CD4-positive, alpha-beta T cell treated with Interleukin-15 for 4 hours (primary cell): ENCODE measurements at places on chromosomes 7 and 10.

- no peak for DNase-seq
Observed at GRCh38 chr7:20220921-20221547, 3.9 kb upstream of the MACC1 start.

GRCh38 chr10:131453721-131454634 lies 142.5 kb upstream of the TCERG1L start:
- DNase-seq, result peak; percentile 30

GRCh38 chr10:87623191-87623590 lies 36.5 kb upstream of the PAPSS2 start:
- no peak for DNase-seq

DNA sequence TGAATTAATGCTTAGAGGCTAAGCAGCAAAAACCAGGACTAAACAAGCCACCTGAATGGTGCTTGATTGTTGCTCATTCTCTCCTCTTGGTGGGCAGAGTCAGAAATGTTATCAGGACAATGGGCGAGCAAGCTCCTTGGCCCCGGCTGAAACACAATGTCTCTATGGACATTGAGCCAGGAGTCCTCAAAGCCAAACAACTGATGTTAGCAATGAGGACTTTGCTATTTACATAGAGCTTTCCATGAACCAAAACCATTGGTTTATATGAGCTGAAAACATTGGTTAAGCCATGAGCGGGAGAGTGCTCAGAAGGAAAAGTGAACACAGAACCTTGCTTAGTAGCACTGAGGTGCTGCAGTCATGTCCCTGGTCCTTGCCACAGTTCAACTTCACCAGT lies 21.5 kb upstream of the NPVF start:
- DNase-seq, result no peak

- DNase-seq, result no peak
Observed at GRCh38 chr10:80407812-80408241, 524 bp upstream of the PRXL2A start.

- DNase-seq, result no peak
Observed at GRCh38 chr7:103989785-103990767, 618 bp upstream of the RELN start.

DNA sequence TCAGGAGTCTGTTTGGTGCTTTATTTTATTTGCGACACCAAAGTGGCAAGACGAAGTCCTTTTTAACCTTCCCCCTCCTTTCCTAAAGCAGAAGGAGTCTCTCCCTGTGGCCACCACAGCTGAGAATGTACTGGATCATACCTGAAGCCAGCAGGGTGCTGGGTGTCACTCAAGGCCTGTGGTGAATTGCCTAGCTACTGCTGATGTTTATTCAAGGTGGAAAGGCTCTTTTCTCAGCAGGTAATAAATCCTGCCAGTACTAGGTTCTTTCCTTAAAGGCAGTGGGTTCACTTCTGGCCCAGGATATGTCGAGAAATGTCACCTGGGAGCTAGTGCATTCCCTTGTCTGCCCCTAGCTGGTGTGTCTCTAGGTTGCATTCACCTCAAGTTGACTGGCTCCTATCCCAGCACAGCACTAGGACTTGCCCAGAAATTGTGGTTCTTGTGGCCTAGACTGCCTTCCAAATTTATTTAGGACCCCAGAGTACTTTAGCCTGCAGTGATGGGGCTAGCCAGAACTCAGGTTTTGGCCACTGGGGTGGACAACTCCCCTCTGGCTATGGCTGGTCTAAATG lies 60.8 kb upstream of the FAM3C start:
- no peak for DNase-seq

DNA sequence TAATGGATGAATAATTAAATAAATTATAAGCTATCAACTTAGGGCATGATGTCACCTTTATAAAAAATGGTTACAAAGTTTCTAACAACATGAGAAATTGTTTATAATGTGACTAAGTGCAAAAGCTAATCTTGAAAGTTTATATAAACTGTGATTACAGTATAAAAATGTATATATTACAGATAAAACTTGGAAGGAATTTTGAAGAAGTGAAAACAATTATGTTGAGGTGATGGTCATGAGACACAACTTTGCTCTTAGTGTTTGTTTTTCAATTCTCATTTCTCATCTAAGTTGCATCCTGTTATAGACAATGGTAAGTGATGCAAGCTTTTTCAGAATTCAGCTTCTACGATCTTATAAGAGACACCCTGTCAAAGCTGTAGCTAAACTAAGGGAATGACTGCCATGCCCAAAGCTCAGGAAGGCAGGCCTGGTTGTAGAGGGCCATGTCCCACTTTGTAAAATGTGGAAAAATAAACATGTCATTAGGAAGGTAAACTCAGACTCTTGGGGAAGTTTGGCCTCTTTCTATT lies 23.9 kb downstream of the MACC1 start:
- no peak for DNase-seq

- no peak for DNase-seq
Observed at GRCh38 chr7:79471283-79471682, 17.8 kb upstream of the MAGI2 start.

DNA sequence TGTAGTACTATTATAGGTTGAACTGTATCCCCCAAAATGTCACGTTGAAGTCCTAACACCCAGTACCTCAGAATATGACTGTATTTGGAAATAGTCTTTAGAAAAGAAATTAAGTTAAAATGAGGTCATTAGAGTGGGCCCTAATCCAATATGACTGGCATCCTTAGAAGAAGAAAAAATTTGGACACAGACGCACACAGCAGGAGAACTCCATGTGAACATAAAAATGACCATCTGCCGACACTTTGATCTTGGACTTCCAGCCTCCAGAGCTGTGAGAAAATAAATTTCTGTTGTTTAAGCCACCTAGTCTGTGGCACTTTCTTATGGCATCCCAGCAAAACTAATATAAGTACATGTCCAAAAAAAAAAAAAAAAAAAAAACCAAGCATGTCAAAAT lies 225.8 kb downstream of the PARD3 start:
- DNase-seq, result no peak

DNA sequence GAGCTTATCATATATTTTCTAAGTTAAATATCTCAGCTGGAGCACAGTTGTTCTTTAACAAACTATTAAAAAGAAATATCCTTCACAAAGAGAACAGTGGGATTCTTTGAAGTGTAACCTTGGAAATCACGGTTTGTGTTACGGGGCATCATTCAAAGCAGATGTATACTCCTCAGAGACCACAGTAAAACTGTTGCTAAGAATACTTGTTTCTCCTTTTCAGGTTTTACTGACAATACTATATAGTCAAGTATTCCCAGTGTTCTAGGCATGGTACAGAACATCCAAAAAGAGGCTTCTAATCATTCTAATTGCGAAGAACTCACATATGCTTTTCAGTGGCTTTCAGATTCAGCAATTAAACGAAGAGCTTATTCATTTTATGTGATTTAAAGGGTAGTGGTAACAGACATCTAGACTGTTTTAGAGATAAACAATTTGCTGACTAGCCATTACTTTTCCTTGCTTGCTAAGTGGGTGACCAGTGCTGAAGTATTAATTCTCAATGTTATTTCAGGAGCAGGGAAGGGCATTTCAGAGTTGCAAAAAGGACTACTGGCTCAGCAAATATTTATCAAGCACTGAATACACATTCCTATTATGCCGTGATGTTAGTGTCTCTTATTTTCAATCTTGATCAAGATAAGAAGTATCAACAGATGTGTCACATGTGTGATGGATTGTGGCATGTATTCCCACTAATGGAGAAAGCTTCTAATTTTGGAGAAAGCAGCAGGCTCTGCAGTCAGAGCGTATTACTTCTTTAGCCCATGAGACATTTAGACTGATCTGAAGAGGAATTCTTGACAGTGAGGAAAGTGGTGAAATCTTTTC lies 236.8 kb downstream of the RNLS start:
- DNase-seq, result no peak

- DNase-seq, result no peak
Observed at GRCh38 chr10:96494694-96495093, 19.0 kb downstream of the TLL2 start.

GRCh38 chr10:6920072-6921019 lies 340.3 kb upstream of the PRKCQ start:
- peak; percentile 78 for DNase-seq

- no peak for DNase-seq
Observed at GRCh38 chr7:98678215-98678614, 61.1 kb downstream of the NPTX2 start.

GRCh38 chr10:124645467-124646095 lies 98.6 kb downstream of the FAM53B start:
- no peak for DNase-seq

GRCh38 chr10:126062131-126063032 lies 166.0 kb downstream of the FANK1 start:
- DNase-seq, result no peak

DNA sequence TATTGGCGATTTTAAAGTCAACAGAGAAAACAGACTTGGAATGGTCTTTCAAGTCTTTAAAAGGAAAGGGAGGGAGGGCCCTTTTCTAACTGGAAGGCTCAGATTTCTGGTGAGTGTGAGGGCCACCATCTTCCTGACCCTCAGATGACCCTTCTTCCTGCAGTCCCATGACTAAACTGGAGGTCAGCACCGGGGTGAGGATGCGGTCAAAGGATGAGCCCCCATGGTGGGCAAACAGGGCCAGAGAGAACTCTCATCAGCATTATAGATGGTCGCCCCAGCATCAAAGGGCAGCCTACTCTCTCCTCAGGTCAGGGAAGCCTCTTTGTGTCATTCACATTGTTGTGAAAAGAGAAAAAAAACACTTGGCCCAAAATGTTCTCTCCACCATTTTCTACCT lies 219.2 kb downstream of the LRMDA start:
- no peak for DNase-seq

DNA sequence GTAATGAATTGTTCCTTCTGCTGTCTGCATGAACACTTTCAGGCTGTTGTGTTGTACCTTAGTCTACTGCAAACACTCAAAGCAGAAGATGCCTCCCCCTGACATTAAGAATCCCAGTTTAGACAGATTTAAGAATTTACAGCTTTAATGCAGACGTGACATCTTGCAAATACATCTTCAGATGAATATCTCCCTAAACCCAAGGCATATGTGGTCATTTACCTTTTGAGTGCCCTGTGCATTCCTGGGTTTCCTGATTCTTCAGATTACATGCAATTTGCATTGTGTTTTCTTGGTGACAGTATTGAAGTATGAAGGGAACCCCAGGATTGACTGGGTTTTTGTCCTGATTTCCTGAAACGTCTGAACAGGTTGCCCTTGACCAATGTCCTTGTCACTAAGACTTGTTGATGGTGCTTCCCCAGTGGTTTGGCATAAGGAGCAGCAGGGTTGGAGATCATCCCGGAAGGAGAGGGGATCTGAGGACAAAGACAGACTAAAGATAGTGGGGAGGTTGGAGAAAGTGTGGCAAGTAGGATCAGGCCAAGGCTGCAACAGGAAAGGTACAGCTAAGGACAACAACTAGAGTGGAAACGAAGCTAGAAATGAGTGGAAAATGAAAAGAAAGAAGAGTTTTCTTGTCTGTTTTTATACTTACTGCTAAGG lies 123.8 kb upstream of the RHOBTB1 start:
- no peak for DNase-seq
